ELR (cell line): ENCODE measurements at places on chromosomes 16 and 17.

DNA sequence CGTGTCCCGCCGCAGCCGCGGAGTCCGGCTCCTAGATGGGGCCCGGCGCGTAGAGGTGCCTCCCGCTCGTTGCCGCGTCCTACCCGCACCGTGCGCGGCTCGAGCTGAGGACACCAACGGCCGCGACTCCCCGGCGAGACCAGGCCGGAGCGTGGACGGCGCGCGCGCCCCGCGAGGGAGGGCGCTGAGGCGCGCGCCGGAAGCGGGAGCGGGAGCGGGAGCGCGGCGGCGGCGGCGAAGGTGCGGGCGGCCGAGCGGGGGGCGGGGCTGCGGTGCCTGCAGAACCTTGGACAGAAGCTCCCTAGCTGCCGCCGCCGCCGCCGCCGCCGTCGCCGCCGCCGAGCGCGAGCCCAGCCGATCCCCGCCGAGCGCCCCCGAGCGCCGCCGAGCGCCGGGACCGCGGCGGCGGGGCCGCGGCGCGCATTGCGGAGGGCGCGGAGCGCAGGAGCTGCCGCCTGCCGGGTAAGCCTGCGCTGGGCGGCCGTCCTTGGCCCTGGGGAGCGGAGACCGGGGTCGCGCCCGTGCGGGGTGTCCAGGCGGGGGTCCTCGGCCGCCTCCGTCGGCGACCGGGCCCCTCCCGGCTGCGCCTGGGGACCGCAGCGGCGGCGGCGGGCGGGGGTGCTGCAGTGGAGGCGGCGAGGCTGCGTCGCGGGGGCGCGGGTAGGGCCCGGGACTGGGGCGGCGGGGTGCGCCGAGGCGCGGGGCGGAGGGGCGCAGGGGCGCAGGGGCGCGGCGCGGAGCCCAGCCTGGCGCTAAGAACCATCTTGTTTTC, at the start of gene CDK5R1:
CDK5R1 (plus strand) TSS at position 293 of the 772 bp plus-strand sequence. CDS start 628 bp downstream, outside the sequence.
- DNase-seq: peak; percentile 77

DNA sequence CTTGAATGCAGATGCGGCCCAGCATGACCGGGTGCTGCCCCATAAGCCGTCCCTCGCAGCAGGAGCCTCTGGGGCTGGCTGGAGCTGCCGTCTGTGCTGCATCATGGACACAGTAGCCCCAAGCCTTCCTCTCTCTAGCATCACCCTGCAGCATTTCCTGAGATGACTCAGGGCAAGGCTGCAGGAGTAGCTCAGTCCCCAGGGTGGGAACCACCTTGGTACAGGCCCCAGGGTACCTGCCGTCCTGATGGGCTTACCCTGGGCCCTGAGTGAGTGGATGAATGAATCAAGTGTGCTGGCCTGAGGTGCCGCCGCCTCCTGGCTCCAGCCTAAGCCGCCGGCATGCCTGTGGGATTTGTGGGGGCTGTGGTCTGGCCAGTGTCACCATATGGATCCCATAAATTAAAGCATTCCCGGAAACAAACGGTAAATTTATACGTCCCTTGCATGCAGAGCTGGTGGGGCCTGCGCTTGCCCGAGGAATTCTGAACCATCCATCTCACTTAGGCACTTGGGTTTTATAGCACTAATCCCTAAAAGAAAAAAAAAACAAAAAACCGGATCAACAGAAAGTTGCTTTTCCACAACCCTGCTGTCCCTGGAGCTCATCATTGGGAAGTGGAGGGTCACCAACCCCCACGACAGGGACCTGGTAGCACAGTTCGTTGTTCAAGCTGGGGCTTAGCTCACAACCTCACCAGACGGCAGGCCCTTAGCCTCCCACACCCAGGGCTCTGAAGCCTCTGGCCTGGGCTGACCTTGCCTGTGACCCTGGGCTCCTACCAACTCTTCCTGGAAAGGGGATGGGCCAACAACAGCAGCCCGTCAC, 242.6 kb upstream of the CIBAR2 start:
- peak; percentile 98 for DNase-seq

DNA sequence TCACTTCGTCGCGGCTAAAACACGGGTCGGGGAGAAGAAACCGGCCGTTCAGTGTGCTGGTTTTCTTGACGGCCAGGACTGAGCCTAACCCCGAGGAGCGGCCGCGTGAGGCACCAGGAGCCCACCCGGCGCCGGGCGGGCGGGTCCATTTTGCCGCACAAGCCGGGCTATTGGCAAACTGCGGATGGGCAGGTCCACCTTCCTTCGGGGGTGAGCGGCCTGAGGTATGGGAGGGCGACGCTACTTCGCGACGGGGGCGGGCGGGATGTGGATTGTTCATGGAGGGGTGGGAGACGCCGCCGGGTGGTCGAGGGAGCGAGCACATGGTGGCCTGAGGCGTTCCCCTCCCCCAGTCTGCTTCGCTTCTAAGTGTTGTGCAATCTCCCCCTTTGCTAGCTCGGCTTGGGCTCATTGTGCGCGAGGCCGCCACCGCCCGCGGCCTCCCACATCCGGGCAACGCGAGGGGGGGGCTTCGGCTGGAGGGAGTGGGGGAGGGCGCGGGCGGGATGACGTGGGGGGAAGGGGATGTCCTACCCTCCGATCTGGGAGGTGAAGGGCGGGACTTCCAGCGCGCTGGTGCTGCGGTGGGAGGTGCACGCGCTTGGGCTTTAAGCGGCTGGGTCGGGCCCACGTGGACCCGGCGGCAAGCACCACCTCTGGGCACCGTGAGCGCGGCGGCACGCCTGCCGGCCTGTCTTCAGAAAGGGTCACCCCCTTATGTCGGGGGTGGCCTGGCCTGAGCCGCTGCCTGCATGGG, 5.9 kb upstream of the CD68 start:
- DNase-seq: peak; percentile 93

DNA sequence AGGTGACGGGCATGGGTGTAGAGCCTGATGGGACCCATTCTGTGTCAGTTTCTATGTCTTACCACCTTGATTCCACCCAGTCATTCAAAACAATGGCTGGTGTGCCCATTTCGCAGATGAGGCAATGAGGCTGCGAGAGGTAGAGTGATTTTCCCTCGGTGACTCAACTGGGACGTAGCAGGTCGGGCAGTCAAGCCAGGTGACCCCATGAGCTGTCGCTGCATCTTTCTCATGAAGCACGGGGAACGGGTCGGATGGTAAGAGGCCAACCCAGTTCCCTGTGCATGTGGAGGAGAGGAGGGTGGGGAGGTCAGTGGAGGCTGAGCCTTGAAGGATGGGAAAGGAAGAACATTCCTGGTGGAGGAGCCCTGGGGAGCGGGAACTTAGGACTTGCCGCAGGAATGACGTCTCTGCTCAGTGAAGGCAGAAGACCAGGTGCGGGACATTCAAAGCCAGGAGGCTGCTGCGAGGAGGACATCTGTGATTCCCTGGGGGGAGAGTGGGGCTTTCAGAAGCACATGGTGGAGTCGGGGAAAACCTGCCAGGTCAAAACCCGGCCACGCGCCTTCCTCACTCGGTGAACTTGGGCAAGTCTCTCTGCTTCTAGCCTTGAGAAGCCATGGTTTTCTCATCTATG, 1.1 kb downstream of the IL21R start:
- no peak for DNase-seq
